NCI-H1694 treated with DMSO at 0.1 percent for 48 hours (cell line): ENCODE measurements at places on chromosomes 16 and 17.
A peak's percentile ranks its signal among the peaks of the same experiment; 100 is the strongest.

DNA sequence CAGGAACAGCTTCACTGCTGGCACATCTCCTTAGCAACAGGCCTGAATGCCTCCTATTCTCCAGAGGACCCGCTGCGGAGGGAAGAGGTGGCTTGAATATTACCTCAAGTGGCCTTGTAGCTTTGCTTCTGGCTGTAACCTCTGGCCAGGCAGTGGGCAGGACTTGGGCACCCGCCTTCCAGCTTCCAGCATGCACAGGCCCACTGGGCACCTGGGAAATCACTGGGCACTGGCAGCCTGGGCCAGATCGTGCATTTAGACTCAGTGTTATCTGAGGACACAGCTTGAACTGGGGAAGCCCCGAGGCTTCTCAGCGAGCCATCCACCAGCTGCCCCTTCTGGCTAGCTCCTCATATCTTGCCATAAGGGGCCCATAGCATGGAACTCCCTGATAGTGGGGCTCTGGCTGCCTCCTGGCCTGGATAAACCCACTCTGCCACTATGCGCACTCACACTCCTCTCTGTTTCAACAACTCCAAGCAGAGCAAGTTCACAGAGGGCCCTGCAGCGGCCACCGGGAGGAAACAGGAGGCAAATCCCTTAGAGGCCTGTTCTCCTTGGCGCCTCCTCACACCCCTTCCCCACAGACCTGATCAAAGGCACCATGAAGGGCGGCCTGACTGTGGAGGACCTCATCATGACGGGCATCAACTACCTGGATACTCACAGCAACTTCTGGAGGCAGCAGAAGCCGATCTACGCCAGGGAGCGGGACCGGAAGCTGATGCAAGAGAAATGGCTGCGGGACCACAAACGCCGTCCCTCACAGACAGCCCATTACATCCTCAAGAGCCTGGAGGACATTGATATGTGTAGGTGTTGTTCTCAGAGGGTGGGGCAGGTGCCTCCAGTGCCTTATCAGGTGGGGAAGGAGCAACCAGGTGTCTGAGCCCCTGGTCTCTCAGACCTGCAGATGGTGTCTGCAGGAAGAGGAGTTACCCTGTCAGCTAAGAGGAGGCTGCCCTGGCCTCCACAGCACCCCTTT lies 7.8 kb downstream of the ODAD4 start:
- DNase-seq, result no peak

- no peak for DNase-seq
These were observed 1.1 kb downstream of the CHRNE start for GRCh38 chr17:4901648-4902344.

- peak; percentile 84 for DNase-seq
These were observed 18.8 kb downstream of the LGALS3BP start for GRCh38 chr17:78960928-78961327.

DNA sequence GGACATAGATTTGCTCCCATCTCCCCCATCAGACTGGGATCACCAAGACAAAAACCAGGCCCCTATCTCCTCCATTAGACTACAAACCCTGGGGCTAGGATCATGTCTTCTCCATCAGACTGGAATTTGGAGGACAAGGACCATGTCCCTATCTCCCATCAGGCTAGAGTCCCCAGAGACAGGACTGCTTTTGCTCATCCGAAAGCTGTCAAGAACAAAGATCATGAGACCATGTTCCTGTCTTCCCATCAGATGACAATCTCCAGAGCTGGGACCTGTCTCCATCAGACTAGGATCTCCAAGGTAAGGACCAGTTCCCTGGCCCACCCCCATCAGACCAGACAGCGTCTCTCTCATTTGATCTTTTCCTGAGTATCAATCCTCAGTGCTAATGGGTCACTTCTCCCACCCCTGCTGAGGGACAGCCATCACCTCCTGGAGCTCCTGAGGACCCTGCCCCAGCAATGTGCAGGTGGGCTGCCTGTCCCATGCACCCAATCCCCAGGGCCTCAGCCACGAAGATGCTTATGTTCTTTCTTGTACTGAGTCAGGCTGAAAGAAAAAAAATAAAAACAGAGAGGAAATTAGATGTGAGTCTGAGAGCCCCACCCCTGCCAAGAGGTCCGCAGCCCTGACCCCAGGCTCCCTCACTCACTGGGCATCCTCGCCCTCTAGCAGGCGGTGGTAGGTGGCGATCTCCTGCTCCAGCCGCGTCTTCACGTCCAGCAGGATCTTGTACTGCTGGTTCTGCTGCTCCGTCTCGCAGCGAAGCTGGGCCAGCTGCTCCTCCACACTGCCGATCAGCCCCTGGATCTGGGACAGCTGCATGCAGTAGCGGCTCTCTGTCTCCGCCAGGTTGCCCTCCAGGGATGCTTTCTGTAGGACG lies 90.3 kb downstream of the GOSR1 start:
- DNase-seq, result no peak

DNA sequence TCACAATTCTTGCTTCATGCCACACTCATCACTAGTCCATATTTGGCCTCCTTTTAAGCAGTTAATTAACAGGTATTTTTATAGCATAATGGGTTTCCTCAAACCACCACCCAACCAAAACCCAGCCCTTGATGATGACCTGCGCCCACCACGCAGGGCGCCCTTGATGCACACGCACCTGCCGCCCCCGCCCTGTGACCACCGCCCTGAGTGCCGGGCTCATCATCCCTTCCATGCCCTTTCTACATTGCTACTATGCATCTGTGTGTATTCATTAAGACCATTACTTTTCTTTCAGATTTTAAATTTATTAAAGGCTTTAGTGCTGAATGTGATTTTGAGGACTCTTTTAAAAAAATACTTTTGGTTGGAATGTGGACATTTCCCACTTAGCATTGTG lies 204.8 kb upstream of the CHMP6 start:
- no peak for DNase-seq

GRCh38 chr16:58084635-58085034 lies 44.5 kb downstream of the CFAP20 start:
- no peak for DNase-seq

GRCh38 chr16:10964891-10965326 lies 20.5 kb downstream of the CLEC16A start:
- no peak for DNase-seq

- DNase-seq, result no peak
These were observed 19.9 kb downstream of the NCBP3 start for GRCh38 chr17:3826191-3826590.

GRCh38 chr17:795276-795675 lies 13.1 kb downstream of the MRM3 start:
- DNase-seq, result no peak

DNA sequence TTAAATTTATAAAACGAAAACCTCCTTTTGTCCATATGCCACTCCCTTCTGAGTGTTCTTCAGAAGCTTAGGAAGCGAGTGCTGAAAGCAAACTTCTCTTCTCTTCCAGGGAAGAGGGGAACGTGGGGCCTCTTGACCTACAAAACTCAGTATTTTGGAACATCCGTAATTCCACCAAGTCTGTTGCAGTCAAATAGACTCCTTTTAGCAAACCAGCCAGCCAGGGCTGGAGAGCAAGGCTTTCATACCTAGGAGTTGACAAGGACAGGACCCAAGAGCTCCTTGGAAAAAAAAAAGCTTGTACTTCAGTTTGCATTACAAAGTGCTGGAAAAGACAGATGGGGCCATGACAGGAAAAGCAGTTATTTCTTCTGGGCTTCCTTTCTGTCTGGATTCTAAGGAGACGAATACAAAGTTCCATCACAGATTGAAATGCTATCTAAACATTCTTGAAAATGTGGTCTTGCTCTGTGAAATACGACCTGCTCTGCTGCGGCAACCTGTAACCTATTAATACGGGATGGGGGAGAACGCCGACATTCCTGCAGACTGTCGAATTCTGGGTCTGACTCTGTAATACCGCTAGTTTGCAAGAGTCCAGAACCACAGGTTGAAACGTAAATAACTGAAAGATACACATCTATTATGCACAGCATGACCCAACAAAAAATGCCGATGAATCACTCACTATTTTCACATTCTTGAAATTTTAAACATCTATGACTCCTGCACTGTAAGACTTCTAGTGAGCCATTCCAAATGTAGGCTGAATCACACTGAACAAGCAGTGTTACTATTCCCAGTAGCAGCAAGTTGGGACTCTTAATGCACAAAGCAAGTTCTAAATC lies 20.6 kb downstream of the VPS53 start:
- DNase-seq, result no peak

DNA sequence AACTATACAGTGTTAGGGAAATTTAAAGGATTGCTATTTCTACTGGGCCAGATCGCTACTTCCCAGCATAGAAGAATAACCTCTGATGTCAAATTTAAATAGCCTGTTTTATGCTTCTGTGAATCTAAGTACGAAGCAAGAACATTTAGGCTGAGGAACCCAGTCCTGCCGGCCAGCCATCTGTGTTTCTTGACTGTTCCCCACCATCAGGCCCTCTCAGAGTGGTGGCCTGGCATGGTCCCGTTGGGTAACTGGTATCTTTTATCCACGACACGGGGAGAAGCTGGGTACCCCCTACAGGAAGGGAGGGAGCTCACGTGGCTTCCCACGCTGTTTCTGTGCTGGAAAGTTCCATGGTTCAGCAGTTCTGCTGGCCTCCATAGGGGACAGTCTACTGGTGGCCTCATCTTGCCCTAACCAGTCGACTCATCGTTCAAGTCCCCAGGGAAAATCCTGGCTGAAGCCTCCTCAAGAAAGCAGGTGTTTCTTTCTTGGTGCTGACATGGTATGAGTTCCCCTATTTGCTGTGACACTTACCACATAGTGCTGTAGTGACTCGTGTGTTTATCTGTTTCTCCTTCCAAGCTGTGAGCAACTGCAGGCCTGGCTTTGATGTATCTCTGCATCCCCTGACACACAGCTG lies 201.7 kb upstream of the NLRP1 start:
- DNase-seq, result no peak

DNA sequence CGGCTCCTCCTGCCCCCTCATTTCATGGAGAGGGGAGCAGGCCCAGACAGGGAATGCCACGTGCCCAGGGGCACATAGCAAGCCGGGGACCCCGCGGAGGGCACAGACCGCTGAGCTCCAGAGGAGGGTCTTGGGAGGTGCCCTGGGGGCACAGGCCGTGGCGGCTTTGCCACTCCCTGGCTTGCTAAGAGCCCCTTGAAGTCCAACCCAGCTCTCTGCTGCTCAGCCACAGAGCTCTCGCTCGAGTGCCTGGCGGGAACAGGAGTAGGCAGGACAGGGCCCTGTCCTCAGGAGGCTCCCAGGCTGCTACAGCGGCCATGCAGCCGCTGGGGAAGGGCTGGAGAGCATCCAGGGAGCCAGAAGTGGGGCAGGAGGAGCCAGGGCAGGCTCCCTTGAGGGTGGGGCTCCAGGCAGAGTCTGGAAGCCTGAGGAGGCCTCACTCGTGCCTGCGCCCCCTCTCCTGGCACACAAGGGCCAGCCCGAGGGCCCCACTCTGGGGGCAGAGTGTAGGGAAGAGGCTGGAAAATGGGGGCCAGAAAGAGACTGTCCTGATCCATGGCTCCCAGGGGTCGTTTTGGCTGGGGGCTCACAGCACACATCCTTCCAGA lies 4.4 kb upstream of the RAB26 start:
- DNase-seq, result no peak

- DNase-seq, result no peak
These were observed 13.7 kb downstream of the KANSL1 start for GRCh38 chr17:46179375-46179999.

DNA sequence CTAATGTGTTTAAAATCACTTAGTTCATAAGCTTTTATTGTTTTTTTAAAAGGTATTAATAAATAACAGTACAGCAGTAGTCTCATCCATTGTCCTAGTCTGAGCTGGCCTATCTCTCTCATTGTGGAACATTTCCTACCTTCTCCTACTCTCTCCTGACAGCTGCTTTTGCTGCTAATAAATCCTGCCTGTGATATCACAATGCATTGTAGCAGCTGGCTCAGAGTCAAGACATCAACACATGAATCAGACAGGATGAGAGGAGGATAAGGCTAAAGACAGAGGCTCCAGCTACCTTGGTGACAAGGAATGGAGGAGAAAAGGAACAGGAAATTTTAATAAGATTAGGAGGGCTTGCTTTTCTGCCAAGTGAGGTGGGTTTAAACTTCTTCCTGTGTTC lies 626.1 kb downstream of the HS3ST4 start:
- DNase-seq, result no peak

- no peak for DNase-seq
These were observed 482.2 kb upstream of the GOT2 start for GRCh38 chr16:59216291-59216690.

- DNase-seq, result no peak
These were observed 51.2 kb downstream of the CLEC16A start for GRCh38 chr16:10995565-10995964.

DNA sequence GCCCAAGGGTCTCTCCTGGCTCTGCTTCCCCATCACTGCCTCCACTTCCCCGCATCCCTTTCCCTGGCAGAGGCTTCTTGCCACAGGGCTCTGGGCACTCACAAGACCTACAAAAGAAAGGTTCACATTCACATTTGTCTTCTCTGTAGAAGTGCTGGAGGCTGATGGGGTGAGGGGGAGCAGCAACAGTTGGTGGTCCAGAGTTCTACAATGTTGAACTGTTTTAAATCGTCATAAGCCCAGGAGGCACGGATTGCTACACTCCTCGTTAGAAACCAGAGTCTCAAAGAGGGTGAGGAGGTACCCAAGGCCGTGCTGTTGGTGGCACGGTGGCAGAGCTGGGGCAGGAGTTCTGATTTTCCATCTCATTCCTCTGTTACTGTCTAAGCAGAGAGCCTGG lies 5.8 kb upstream of the RAI1 start:
- no peak for DNase-seq

GRCh38 chr17:47204722-47205418 lies 4.3 kb upstream of the MYL4 start:
- DNase-seq, result peak; percentile 8

GRCh38 chr17:9237053-9237410 lies 215.7 kb downstream of the NTN1 start:
- no peak for DNase-seq

GRCh38 chr17:71217769-71218168 lies 903.1 kb upstream of the SOX9 start:
- DNase-seq, result no peak

DNA sequence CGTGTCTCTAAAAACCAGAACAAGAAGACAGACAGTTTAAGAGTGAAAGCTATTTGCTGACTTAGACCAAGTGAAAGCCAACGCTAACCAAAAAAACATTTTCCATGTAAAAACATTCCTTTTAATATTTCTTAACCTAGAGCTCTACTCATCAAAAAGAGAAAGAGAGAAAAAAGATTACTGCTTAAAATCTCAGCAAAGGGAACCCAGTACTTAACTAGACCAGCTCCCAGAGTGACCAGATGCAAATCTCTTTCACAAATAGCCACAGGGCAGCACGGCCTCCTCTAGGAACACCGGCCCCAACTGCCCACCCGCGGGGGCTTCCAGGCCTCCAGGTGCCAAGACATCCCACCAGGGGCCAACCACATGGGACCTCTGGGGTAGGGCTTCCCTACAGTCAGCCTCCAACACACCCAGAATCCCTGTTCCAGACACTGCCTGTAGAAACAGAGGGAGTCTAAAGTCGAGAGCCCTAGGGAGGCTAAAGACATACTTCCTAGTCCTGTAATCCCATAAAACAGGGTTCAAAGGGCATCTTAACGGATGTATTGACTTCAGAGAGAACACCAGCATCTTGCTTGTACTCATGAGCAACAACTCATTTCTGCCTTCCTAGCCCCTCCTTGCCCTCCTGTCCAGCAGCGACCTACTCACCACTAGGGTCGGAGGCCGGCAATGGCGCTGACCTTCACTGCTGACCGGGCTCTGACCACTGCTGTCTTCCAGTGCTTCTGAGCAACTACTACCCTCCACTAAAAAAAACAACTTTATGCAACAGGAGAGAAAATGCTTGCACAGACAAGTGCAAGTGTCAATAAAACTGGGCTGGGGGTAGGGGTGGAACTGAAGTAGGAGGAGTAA lies 21.3 kb downstream of the ZCCHC14 start:
- no peak for DNase-seq

GRCh38 chr16:85944572-85945423 lies 45.8 kb downstream of the IRF8 start:
- no peak for DNase-seq

- no peak for DNase-seq
These were observed 109.3 kb downstream of the IRX5 start for GRCh38 chr16:55039931-55040330.
